ENCODE measurements at places on chromosomes 13 and 19. TPM values are rescaled to one million over a fixed set of nuclear protein-coding genes. Genes with fewer than 3 reads are reported as not detected.

Gene ZNF383
- 5.6 TPM for total RNA-seq

Gene FUT1
- 1.2 TPM for total RNA-seq

Gene GATAD2A
- 84.0 TPM for total RNA-seq

- DNase-seq = no peak
Observed at GRCh38 chr13:39102981-39103490, 64.8 kb downstream of the NHLRC3 start.

DNA sequence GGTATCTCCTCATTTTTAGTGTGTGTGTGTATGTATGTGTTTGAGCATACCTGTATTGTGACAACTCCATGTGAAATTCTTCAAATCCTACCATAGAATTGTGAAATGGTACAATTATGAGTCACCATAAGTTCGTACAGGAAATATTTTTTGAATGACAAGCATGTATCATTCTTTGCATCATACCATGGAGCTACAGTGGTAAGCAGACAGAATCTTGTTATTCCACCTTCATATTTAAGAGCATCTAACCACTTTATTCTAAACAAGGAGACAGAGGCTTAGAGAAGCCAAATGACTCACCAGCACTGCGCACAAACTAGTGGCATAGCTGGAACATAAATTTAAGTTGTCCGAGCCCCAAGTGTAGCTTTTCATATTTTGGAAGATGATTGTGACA lies 4.5 kb upstream of the EPSTI1 start:
- no peak for DNase-seq

DNA sequence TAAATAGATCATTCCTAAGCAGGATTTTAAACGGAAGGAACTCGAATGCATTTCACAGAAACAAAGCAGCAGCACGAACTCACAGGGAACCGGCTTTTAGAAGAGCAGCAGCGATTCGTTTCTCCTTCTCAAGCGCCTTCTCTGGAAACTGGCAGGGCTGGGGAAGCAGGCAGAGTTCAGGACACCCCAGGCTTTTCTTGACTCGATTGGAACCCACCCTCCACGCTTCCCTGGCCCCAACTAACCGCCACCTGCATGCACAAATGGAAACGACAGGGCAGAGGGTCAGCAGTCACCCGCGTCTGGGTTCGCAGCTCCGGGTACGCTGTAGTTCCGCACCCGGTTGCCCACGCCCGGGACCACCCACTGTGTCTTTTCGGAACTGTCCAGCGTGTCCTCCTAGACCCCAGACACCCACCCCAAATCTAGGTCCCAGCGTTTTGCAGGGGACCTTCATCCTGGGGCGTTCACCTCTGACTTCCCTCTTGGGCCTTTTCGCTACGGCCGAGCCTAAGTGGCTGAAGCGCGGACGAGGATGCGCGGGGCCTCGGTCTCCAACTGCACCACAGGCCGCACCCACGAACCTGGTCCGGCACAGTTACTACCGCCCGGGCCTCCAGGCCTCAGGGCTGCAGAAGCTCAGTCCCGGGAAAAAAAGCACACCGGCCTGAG lies 500 bp downstream of the ZFP30 start:
- DNase-seq = peak; percentile 83

GRCh38 chr13:83531022-83531421 lies 351.3 kb downstream of the SLITRK1 start:
- no peak for DNase-seq

All from suprapubic skin (tissue), 4 donors.